ENCODE measurements at places on chromosomes 12 and 14. TPM values are rescaled to one million over a fixed set of nuclear protein-coding genes. Genes with fewer than 3 reads are reported as not detected.

DNA sequence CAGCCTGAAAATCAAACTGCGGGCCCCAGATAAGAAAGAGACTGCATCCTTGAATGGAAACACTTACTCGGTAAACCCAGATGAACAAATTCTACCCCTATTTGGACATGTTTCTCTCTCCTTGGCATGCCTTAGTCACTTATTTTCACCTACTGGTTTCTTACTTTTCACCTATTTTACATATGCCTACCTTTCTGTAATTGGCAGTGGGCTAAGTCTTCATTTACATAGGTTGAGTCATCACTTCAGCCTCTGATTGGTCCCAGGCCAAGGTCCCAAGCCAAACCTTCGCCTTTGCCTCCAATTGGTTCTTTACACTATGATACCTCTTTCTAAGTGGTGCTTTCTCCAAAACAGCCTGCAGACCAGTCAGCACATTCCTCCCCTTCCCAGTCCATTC lies 111.3 kb downstream of the DYRK2 start:
- no peaks in the 10 kb centered on the region for H3K27me3 ChIP-seq
- no peaks in the 10 kb centered on the region for H3K4me1 ChIP-seq
- no peak overlapping the region for H3K27ac ChIP-seq
- H3K4me3 ChIP-seq, result no peak overlapping the region
- DNase-seq, result no peak
- H3K36me3 ChIP-seq, result no peaks in the 10 kb centered on the region

DNA sequence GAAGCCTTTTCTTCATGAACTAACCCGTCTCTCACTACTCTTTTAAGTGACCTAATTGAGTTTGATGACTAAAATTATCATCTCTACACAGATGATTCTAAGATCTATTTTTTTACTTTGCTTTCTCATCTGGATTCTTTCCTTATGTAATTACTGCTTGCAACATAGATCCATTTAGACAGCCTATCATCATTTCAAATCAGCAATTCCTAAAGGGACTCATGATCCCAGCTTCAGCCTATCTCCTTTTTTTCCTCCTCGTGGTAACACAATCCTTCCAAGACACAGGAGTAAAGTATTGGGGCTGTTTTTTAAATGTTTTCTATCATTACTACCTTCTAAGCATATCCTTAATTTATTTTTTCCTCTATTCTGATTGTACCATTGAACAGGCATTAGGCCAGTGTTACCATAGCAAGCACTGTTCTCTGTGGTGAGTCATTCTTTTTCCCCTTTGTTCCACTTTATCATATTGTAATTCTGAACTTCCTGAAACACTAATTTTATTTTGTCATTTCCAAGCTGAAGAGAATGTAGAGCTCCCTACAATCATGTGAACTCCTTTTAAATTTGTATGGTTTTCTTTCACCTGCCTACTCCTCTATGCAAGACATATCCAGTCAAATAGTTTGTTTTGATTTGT lies 190.4 kb upstream of the FAR2 start:
- no peaks in the 10 kb centered on the region for H3K36me3 ChIP-seq
- no peak overlapping the region for H3K27ac ChIP-seq
- no peaks in the 10 kb centered on the region for H3K4me1 ChIP-seq
- DNase-seq, result no peak

GRCh38 chr12:26514364-26514763 lies 318.6 kb downstream of the ITPR2 start:
- no peak for DNase-seq
- no peak overlapping the region for H3K4me3 ChIP-seq
- no peaks in the 10 kb centered on the region for H3K4me1 ChIP-seq
- no peaks in the 10 kb centered on the region for H3K27me3 ChIP-seq
- peaks cover 1% of the 10 kb centered on the region for H3K36me3 ChIP-seq

DNA sequence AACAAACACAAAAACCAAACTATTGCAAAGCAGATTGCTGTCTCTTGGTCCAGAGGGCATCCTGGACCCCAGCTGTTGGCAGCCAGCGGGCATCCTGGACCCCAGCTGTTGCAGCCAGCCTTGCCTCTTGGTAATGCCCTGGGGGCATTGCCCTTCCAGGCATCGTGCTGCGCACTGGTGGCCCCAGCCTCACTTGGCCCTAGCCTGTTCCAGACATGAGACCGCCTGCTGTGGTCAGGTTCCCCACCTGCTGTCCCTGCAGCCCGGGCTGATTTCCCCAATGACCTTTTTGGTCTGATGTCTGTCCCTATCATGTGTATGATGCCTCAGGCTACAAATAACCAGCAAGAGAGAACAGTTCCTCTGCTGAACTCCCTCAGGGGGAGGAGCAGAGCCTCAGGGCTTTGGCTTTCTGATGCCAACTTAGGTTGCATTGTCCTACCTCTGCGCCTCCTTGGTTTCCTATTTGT lies 20.8 kb downstream of the MLXIP start:
- DNase-seq, result no peak
- peaks cover 9% of the 10 kb centered on the region for H3K36me3 ChIP-seq
- H3K27ac ChIP-seq, result peak overlapping the region; percentile 58
- no peaks in the 10 kb centered on the region for H3K27me3 ChIP-seq
- no peak overlapping the region for H3K4me3 ChIP-seq
- peaks cover 49% of the 10 kb centered on the region for H3K4me1 ChIP-seq

GRCh38 chr14:64636208-64636979 lies 67.8 kb upstream of the PLEKHG3 start:
- H3K4me1 ChIP-seq, result peaks cover 9% of the 10 kb centered on the region
- H3K36me3 ChIP-seq, result no peaks in the 10 kb centered on the region
- H3K27me3 ChIP-seq, result peaks cover 9% of the 10 kb centered on the region
- H3K4me3 ChIP-seq, result no peak overlapping the region

- peaks cover 45% of the 10 kb centered on the region for H3K4me1 ChIP-seq
- DNase-seq, result no peak
- peak overlapping the region; percentile 85 for H3K27ac ChIP-seq
- peaks cover 11% of the 10 kb centered on the region for H3K36me3 ChIP-seq
These were observed 137.1 kb downstream of the MON2 start for GRCh38 chr12:62603811-62604098.

GRCh38 chr12:6695313-6696045 lies 5.1 kb downstream of the PIANP start:
- H3K27me3 ChIP-seq, result peaks cover 26% of the 10 kb centered on the region
- H3K36me3 ChIP-seq, result no peaks in the 10 kb centered on the region
- H3K4me3 ChIP-seq, result no peak overlapping the region
- no peak overlapping the region for H3K27ac ChIP-seq
- DNase-seq, result no peak

DNA sequence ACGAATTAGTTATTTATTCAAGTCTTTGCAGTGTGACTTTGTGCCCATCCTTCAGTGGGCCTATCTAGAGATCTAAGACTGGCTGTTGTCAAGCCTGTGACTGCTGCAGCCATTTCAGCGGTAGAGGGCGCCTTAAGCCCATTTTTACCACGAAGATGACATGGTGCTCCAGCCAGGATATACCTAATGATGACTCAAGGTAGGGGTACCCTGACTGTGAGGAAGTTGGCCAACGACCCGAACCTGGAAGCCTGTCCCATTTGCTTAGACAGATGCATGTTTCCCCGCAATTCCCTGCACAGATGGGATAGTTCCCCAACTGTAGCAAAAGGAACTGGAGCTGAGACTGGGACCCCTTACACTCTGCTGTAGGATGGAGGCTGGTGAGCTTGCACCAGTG lies 41.3 kb downstream of the RAB3IP start:
- H3K27me3 ChIP-seq, result no peaks in the 10 kb centered on the region
- no peak overlapping the region for H3K4me3 ChIP-seq
- DNase-seq, result no peak

GRCh38 chr12:27534765-27535161 lies 10.8 kb downstream of the PPFIBP1 start:
- peak overlapping the region; percentile 40 for H3K4me3 ChIP-seq
- peaks cover 79% of the 10 kb centered on the region for H3K4me1 ChIP-seq
- H3K36me3 ChIP-seq, result peaks cover 21% of the 10 kb centered on the region
- H3K27ac ChIP-seq, result peak overlapping the region; percentile 66

- DNase-seq, result no peak
- H3K36me3 ChIP-seq, result no peaks in the 10 kb centered on the region
These were observed 371.7 kb downstream of the SNAPC1 start for GRCh38 chr14:62133776-62134550.

DNA sequence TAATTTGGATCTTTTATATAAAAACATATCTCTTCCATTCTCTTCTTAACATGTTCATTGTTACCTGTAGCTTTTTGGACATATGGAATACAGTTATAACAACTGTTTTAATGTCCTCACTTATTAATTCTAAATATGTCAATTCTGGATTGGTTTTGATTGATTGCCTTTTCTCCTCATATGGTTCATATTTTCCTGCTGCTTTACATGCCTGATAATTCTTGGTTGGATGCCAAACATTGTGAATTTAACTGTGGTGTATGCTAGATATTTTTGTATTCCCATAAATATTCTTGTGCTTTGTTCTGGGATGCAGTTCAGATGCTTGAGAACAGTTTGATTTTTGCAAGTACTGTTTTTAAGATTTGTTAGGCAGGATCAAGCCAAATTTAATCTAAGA lies 10.8 kb downstream of the C14orf132 start:
- no peaks in the 10 kb centered on the region for H3K4me1 ChIP-seq
- no peaks in the 10 kb centered on the region for H3K27me3 ChIP-seq
- no peaks in the 10 kb centered on the region for H3K36me3 ChIP-seq
- H3K4me3 ChIP-seq, result no peak overlapping the region
- no peak overlapping the region for H3K27ac ChIP-seq

- no peaks in the 10 kb centered on the region for H3K27me3 ChIP-seq
- peaks cover 26% of the 10 kb centered on the region for H3K36me3 ChIP-seq
- DNase-seq, result no peak
These were observed 5.1 kb upstream of the VCPKMT start for GRCh38 chr14:50121486-50121885.

DNA sequence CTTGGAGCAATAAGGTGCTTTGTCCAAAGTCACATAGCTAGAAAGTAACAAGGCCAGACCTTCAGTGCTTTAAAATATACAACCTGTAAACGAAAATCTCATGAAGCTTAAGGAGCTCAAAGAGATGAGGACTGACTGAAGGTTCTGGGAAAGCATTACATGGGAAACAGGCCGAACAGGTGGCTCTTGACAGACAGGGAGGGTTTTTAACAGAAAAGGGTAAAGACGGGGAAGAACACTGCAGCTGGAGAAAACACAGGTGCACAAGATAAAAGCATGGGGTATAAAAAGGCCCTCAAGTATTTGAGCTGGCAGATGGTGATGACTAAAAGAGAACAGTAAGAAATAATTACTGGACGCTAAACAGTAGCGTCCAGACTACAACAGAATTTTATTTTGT lies 257.2 kb downstream of the NELL2 start:
- no peak overlapping the region for H3K4me3 ChIP-seq
- DNase-seq, result no peak
- no peak overlapping the region for H3K27ac ChIP-seq
- H3K36me3 ChIP-seq, result no peaks in the 10 kb centered on the region
- H3K4me1 ChIP-seq, result no peaks in the 10 kb centered on the region

- no peak overlapping the region for H3K27ac ChIP-seq
- H3K4me1 ChIP-seq, result no peaks in the 10 kb centered on the region
- DNase-seq, result no peak
These were observed 151.1 kb downstream of the DACT1 start for GRCh38 chr14:58788655-58789503.

DNA sequence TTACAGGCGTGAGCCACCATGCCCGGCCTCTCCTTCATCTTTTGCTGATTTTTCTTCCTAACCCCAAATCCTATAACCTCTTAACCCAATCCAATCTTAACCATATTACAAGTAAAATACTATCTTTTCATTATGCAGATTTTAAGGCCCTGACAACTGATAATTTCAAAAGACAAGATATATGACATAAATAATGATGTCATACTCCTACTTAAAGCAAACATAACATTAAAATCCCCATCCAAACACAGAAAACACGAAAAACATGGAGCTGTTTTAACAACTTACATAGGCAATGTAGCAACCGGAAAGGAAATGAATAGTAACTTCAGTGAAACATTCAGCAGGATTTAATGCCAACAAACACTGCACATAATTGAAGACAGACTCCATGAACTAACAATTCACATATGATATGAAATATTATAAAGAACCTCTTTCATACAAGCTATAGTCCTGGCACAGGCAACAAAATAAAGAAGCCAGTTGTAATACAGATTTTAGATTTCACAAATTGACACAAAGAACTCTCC lies 21.5 kb downstream of the USP44 start:
- H3K27me3 ChIP-seq, result no peaks in the 10 kb centered on the region
- H3K4me1 ChIP-seq, result peaks cover 7% of the 10 kb centered on the region
- no peaks in the 10 kb centered on the region for H3K36me3 ChIP-seq

GRCh38 chr14:104247336-104248202 lies 109.2 kb downstream of the KIF26A start:
- no peak for DNase-seq
- no peaks in the 10 kb centered on the region for H3K4me1 ChIP-seq
- H3K36me3 ChIP-seq, result no peaks in the 10 kb centered on the region
- H3K4me3 ChIP-seq, result no peak overlapping the region

DNA sequence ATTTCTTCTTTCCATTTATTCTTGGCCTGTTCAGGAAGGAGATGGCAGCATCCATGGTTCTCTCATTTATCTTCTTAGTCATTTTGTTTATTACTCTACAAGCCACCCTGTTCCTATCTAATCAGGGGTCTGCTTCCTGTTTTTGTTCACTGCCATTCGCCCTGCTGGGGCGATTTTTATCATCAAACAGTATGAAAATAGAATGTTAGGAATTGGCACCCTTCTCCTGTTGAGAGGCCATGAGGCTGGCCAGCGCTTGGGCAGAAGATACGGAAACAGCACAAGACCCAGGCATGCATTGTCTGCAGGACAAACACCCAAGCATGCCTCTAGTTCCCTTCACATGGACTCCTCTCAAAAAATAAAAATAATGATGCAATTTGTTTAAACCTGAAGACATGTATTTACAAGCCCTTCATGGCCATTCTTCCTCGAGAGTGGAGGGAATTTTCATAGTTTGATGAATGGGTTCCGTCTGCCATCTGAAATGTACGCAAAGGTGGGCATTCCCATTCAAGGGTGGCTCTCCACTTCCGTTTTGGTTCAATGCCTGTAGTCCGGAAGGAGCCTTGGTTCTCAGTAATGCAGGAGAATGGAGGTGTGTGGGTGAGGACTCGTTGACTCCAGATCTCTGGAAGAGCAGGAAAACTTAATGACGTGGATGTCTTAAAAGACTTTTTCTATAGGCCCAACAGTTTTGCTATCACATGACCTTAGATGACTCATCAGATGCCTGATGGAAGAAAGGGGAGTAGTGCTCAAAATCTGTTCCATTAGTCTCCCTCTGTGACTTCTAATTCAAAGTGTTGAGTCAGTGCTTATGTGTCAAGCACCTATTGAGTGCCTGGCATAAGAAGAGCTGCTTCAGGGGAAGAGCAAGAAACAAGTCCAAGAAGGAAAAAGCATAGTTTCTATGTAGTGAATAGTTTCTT lies 252.4 kb upstream of the TBX3 start:
- no peaks in the 10 kb centered on the region for H3K27me3 ChIP-seq
- H3K27ac ChIP-seq, result no peak overlapping the region
- no peak for DNase-seq
- no peak overlapping the region for H3K4me3 ChIP-seq
- H3K36me3 ChIP-seq, result no peaks in the 10 kb centered on the region

The SLC35F4 gene
- total RNA-seq, result not detected

GRCh38 chr12:3632754-3633153 lies 120.2 kb downstream of the CRACR2A start:
- H3K36me3 ChIP-seq, result peaks cover 23% of the 10 kb centered on the region
- H3K27ac ChIP-seq, result peak overlapping the region; percentile 61
- no peaks in the 10 kb centered on the region for H3K27me3 ChIP-seq
- DNase-seq, result no peak

The IPO4 gene
- total RNA-seq, result 106 TPM

Data from activated T-helper 1 cell treated with anti-CD3 and anti-CD28 coated beads, Interleukin-12 subunit alpha, Interleukin-12 subunit beta, Interleukin-2, Interleukin-4 antibody, amounts not matched to agents 30 ng/mL and 10 ng/mL and 1 ng/mL, durations not matched to agents 14 hours and 24 hours and 36 hours (primary cell).